ENCODE measurements at places on chromosomes 4 and X.

DNA sequence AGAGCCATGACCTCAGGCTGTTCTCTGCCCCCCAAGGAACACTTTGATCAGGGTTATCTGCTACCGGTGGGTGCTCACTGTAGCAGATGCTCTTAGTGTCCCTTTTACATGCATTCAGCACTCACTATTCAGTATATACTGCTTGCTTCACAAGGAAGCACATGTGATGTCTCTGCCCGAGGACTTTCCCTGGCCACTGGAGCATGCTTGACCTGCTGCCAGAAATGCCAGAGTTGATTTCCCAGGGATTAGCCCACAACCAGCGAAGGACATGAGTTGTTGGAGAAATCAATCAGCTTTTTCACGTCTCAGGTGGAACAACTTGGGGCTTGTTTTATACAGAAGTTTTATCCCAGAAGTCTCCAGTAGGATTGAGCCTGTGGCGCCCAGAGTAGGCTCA lies 51.2 kb upstream of the RPS6KA3 start:
- no peak for DNase-seq

DNA sequence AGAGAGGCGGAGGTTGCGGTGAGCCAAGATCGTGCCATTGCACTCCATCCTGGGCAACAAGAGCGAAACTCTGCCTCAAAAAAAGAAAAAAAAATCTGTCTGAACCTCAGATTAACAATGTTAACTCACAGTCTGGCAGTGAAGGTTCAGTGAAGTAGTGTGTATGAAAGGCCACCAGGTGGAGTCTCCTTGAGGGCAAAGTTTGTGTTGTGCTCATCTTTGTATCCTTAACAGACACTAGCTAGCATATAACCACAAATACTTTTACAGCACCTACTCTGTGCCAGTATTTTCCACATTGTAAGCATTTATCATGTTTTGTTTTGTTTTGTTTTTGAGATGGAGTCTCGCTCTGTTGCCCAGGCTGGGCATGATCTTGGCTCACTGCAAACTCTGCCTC lies 46.0 kb upstream of the MGST2 start:
- DNase-seq, result no peak

- no peak for DNase-seq
Observed at GRCh38 chrX:155819525-155819924, 61.6 kb upstream of the VAMP7 start.

DNA sequence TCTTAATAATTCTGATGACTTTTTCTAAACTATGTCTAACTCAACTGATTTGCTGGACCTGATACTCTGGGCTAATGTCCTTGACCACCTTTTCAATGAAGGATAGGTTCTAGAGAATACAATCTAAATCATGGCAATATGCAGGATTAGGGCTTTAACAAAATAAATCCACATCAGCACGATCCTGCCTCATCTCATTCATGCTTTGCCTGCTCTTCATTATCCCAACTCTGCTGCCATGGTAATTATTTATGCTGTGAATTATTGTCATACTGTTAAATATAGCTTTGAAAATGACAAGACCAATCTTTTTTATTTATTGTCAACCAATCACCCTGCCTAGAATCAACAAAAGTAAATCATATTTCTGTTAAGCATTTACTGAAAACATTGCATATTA lies 2176.7 kb upstream of the AGA start:
- DNase-seq, result no peak

GRCh38 chr4:92183825-92184224 lies 119.9 kb upstream of the GRID2 start:
- DNase-seq, result no peak

DNA sequence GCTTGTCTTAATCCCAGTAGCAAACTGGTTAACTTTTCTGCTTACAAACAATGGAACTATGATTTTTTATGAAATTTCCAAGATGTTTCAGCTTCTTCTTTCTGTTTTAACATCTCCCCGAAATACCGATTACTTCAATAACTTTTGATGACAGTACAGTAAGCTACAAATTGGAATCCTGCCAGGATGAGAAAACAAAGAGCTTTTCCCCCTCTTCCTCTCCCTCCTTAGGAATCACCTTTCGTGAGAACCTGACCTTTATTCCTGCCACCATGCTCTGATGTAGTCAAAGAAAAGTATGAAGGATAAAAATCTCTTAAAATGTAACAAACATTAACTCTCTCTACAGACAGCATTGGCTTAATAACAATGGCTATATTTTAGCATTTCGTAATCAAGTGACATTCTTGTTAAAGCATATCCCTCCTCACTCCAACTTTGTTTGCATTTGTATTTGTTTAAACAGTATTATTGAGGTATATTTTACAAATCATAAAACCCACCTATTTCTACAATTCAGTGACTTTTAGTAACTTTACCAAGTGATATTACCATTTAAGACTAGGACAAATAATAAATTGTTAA lies 148.7 kb upstream of the NAP1L5 start:
- no peak for DNase-seq

All from memory B cell (primary cell).